NCI-H1417 treated with DMSO at 0.1 percent for 48 hours (cell line): ENCODE measurements at places on chromosomes 1 and 21.

GRCh38 chr1:186113461-186113860, 261.6 kb downstream of the TPR start:
- DNase-seq, result no peak

GRCh38 chr21:35525443-35525842, 476.3 kb upstream of the RUNX1 start:
- no peak for DNase-seq

DNA sequence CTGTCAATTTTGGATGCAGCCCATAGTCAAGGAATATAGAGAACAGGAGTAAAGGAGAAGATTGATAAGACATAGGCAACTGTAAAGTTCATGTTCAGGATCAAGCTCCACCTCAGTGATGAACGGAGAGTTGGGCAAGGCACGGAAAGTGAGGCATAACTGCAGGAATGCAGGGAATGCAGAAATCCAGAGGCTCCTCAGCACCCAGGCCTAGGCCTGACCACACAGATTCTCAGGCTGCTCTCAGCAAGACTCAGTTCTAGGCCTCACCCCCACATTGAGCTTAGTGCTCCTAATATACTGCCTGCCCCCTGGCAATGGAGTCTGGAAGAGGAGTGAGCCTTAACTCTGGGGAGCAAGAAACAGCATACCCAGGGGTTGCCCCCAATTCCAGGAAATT, 36.3 kb upstream of the S1PR1 start:
- no peak for DNase-seq

DNA sequence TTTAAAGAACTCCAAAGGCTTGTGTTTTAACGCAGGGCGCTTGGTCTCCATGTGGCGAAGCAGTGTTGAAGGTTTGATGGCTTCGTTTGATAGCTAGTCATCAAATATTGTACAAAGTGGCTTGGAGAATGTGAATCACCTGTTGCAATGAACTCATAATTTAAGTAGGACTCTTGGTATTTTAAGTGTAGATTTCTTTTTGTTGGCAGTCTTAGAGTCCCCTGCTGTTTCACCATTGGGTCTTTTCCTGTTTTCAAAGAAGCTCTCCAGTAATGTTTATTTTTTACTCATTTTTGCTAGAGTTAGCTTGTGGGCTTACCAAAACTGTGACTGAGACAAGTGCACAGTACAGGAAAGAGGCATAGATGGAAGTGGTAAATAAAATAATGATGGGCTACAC, 26.2 kb downstream of the RASAL2 start:
- no peak for DNase-seq

GRCh38 chr1:183002797-183003196, 20.4 kb upstream of the LAMC1 start:
- DNase-seq, result peak; percentile 29

DNA sequence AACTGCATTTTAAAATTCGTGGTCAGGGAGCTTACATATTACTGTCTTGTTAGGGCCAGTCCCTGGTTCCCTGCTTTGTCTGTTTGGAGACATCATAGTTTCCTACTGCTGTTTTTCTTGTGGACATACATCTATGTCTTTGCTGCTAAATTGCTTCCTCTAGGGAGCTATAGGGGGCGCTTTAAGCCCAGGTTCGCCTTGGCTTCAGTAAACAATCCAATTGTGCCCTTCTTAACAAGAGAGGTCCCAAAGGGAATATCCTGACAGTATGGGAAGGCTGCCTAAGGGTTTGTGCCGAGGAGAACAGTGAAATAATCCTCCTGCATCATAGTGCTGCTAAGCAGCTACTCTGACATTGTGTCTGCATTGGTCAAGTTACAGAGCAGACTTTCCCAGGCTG, 112.5 kb downstream of the USH2A start:
- no peak for DNase-seq

GRCh38 chr1:8458607-8459006, 140.7 kb downstream of the SLC45A1 start:
- DNase-seq, result no peak

GRCh38 chr1:231395076-231395997, 26.8 kb downstream of the EGLN1 start:
- no peak for DNase-seq

DNA sequence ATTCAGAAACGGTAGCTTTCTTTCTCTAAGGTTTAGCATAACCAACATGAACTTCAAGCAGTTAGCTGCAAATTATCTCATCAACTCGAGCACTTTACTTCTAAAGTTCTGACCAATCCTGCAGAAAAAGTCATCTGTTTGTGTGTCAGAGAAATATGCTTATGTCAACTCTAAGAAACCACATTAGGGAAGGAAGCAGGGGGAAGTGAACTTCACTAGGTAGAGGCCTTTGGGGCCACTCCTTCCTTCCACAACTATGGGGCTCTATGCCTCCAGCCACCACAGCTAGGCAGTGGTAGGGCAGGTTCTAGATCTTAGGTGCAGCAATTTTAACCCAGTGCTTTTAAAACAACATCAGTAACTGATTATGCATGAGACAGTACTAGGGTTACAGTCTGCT, 375.9 kb downstream of the DSCAM start:
- no peak for DNase-seq

- no peak for DNase-seq
Measured at GRCh38 chr1:168932539-168932938, 174.0 kb upstream of the ATP1B1 start.

GRCh38 chr1:118688891-118689290, 299.3 kb downstream of the TBX15 start:
- DNase-seq, result no peak

- DNase-seq, result no peak
Measured at GRCh38 chr1:32806290-32806689, 10.9 kb downstream of the YARS1 start.

DNA sequence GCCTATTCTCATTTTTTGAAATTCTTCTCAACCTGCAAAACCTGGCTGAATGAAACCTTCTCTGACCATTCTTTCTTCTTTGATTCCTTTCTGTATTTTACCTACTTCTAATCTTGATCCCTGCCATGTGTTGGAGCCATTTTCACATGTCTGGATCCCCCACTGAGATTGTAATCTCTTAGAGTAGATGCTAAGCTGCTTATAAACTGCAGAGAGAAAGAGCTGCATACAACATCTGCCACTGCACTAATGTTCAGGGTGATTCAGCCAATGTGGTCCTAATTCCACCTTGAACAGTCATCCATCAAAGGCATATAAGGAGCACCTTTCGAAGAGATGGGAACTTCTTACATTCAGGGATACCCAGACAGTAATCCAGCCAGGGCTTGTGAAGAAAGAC, 16.2 kb upstream of the DAB1 start:
- no peak for DNase-seq

GRCh38 chr1:35888255-35888654, 5.2 kb downstream of the AGO1 start:
- DNase-seq, result no peak

DNA sequence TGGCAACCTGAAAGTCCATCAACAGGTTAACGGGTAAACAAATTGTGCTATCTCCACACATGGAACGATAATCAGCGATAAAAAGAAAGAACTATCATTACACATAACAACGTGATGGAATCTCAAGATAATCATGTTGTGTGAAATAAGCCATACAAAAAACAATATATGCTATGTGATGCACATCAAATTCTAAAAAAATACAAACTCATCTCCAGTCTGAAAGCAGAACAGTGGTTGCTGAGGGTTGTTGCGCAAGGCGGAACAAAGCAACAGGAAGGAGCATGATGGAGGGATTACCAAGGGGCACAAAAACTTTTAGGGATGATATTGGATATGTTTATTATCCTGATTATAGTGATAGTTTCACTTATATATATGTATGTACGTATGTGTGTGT, 324.8 kb downstream of the VAV3 start:
- DNase-seq, result no peak

- no peak for DNase-seq
Measured at GRCh38 chr1:22428672-22429071, 23.0 kb upstream of the ZBTB40 start.

GRCh38 chr1:151061704-151062103, 1.5 kb downstream of the MLLT11 start:
- DNase-seq, result no peak

GRCh38 chr1:9297831-9298230, 5.1 kb downstream of the SPSB1 start:
- no peak for DNase-seq

DNA sequence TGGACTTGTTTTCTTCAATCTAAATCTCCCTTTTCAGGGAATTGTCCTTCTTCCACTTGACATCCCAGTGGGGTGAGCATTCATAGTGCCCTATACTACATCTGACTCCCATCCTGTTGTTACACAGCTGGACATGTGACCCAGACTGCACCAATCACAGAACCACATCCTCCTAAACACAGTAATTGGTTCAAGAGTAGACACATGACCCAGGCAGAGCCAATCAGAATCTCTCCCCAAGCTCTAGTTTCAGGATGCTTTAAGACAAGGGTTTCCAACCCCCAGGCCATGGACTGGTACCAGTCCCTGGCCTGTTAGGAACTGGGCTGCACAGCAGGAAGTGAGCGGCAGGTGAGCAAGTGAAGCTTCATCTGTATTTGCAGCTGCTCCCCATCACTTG, 5.6 kb upstream of the DDOST start:
- DNase-seq, result no peak

DNA sequence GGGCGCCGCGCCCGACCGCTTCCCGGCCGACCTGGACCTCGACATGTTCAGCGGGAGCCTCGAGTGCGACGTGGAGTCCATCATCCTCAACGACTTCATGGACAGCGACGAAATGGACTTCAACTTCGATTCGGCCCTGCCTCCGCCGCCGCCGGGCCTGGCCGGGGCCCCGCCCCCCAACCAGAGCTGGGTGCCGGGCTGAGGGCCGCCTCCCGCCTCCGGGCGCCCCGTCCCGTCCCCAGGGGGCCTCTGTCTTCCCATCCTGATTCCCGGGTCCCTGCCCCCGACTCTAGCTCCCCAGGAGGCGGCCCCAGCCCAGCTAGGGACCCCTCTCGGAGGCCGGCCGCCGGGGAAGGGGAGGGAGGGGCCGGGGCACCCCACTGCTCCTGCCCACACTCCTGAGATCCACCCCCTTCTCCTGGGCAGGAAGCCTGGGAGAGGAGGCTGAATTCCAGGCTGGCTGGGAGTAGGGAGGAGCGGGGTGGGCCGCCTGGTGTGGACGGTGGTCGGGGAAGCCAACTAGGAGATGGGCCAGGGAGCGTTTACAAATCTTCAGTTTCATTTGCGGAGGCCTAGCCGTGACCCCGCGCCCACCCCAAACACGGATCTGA, 21.4 kb downstream of the FOXO6 start:
- no peak for DNase-seq

GRCh38 chr1:10143961-10144485, 66.3 kb upstream of the KIF1B start:
- no peak for DNase-seq

GRCh38 chr1:158838660-158839059, 7.5 kb downstream of the MNDA start:
- no peak for DNase-seq

GRCh38 chr1:50633465-50633864, 210.2 kb upstream of the DMRTA2 start:
- DNase-seq, result peak; percentile 69

- DNase-seq, result no peak
Measured at GRCh38 chr1:33307494-33307864, 13.4 kb downstream of the A3GALT2 start.

GRCh38 chr1:243917177-243917862, 67.3 kb upstream of the AKT3 start:
- DNase-seq, result no peak

DNA sequence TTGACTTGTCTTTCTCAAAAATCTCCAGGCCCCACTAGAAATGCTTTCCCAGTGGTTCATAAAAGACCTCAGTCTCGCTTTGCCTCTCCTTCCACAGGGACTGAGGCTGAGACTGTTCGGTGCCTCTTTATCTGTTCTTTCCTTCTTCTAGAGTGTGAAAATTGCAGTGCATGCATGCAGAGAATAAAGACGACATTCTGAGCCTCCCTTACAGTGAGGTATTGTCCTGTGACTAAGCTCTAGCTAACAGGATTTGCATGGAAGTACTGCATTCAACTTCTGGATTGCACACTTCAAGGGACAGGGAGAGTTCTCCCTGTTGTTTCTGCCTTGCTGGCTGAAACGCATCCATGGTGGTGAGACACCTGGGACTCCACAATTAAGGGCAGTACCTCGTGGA, 69.1 kb downstream of the COLGALT2 start:
- DNase-seq, result no peak

GRCh38 chr1:117017648-117018047, 16.1 kb downstream of the CD101 start:
- DNase-seq, result no peak

GRCh38 chr1:75130865-75131564, 3.2 kb upstream of the LHX8 start:
- no peak for DNase-seq

GRCh38 chr1:58090640-58091039, 455.9 kb downstream of the OMA1 start:
- DNase-seq, result no peak

DNA sequence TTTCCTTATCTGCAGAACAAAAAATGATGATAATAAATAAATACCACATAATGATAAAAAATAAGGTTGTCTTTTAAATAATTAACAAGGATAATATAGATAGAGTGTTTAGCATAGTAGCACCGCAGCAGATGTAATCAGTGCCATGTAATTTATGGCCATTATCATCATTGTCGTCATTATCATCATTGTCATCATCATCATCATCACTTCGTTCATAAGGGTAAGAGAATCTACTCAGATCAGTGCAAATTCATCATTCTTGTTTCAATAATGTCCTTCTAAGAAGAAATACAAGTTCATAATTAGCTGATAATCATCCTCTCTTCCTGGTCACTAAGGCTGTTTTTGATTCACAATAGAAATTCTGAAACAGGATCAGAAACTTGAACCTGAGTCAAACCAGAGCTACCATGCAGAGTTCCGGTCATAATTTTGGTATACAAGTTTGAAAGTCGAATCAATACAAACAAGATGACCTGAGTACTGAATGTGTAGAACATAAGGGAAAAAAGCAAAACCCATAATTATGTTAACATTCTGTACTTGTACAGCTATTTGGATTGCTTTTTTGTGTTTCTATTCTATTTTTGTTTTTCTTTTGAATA, 172.0 kb downstream of the LRRC40 start:
- no peak for DNase-seq
